ENCODE measurements at places on chromosomes 7 and 10.

DNA sequence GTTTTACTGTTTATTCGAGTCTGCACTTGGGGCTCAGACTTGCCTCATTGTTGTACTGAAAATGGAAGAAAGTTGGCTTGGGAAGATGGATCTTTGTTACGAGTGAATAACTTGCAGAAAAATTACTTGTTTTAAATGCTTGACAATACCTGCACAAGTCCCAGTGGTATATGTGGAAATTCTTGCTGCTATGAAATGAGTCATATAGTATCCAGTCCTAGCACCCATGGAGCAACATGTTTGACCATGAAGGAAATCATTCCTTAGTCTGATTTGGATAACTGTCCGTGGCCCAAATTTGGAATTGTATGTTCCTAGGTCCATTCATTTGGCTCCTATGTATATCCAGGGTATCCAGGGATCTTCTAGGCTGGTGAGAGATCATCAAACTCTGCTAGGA is 1096.8 kb downstream of the KCNMA1 start:
- no peak for DNase-seq

DNA sequence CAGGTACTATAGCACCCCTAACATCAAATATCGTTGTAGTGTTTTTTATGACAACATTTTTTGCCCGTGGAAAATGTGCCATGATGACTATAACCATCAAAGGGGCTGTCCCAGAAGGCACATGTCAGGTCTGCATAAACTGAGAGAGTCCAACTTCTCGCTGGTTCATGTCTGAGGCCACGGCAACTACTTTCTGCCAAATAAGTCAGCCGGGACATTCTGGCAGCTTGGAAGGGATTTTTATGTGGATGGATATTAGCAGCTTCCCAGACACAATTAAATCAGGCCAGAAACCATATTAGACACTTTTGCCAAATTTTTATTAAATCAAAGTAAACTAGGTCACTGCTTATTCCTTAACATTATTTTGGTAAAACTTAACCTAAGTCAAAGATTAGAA is 477.4 kb upstream of the FZD8 start:
- no peak for DNase-seq

DNA sequence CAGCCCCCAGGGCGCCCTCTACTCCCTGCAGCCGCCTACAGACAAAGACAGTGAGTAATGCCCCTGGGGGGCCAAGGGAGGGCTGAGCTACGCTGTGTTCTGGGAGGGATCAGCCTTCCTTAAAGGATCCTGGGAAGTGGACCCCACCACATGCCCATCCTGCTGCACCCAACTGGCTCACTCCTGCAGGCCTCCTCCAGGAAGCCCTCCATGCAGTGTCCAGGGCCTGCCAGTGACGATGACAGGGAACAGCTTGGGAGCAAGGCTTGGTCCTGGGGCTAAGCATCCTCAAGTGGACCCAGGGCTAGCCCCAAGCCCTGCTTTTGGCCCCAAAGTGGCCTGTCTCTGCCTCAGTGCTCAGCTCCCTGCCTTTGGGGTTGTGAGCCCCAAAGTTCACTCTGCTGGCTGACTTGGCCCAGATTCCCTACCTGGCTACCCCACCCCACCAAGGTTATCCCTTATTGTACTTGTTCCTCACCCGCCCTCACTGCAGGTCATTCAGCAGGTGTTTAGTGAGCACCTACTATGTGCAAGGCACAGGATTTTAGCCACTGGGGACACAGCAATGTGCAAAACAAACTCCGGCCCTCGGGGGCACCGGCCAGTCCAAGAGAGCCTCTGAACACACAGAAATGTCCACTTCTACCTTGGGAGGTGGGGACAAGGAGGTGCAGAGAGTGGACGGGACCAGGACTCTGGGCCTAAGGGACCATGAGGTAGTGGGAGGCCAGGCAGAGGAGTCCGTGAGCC is 83.5 kb downstream of the MYL10 start:
- no peak for DNase-seq

- peak; percentile 88 for DNase-seq
These were observed 167.0 kb upstream of the PPP1R3A start for GRCh38 chr7:114085592-114086501.

GRCh38 chr10:97150616-97151015 is 35.1 kb downstream of the SLIT1 start:
- no peak for DNase-seq

- DNase-seq: peak; percentile 67
These were observed 262.5 kb upstream of the PPP2R2D start for GRCh38 chr10:131638049-131638879.

- DNase-seq: no peak
These were observed 188.6 kb downstream of the DIP2C start for GRCh38 chr10:500876-501275.

GRCh38 chr7:118745927-118746326 is 521.4 kb downstream of the ANKRD7 start:
- DNase-seq: no peak

DNA sequence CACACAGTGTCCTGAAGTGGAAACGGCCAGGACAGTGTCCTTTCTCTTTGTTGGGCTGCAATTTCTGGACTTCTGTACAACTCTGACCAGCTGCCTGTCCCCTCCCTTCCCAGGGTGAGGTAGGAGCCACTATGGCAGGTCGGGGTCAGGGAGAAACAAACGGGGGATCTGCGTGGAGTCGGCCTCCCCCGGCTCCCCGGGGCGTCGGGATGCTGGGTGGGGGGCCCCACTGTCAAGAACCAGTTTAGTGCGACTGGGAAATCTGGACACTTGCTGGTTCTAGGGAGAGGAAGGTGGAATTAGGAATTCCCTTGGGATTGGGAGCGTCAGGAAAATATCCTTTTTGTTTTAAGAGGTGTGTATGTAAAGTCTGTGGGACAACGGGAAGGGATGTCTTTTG is 567 bp downstream of the SYCE1 start:
- no peak for DNase-seq

GRCh38 chr10:75437693-75438092 is 6.3 kb downstream of the LRMDA start:
- no peak for DNase-seq

- no peak for DNase-seq
These were observed 196.3 kb downstream of the CDCA7L start for GRCh38 chr7:21749378-21749777.

DNA sequence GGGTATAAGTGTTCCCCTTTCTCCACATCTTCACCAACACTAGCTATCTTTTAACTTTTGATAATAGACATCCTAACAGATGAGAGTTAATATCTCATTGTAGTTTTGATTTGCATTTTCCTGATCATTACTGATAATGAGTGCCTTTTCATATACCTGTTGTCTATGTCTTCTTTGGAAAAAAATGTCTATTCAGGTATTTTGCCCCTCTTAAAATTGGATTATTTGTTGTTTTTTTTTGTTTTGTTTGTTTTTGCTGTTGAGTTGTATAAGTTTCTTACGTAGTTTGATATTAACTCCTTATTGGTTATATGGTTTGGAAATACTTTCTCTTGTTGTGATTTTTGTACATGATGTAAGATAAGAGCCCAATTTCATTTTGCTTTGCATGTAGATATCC is 214.7 kb downstream of the MALRD1 start:
- DNase-seq: no peak

GRCh38 chr7:135922263-135922662 is 54.9 kb downstream of the MTPN start:
- DNase-seq: no peak

- no peak for DNase-seq
These were observed 15.9 kb upstream of the FAM241B start for GRCh38 chr10:69614130-69614529.

GRCh38 chr7:149692557-149692982 is 80.8 kb downstream of the ZNF467 start:
- DNase-seq: no peak

- no peak for DNase-seq
These were observed 50.9 kb downstream of the LAMB4 start for GRCh38 chr7:108079276-108079647.

- DNase-seq: no peak
These were observed 12.5 kb upstream of the MNX1 start for GRCh38 chr7:157022681-157023588.

DNA sequence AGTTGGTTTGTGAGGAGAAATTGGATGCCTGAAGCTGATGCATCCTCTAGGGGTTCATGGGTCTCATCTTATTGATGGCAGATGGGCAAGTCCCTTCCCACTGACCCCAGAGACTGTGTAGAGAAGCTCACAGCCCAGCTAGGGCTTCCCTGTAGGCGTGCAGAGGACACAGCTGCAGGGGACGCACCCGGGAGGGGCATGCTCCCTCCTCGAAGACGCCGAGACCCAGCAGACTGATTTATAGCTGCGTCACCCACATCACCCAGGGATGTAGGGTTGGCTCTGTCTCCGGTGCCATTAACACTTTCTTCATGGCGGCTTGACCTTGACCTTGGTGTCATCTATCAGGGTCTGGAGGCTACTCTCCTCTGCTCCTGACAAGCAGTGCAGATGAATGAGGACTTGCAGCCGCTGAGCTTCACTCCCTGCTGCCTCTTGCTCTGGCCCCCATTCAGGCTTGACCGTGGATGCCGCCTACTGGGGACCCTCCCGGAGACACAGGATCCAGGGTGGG is 549.7 kb downstream of the TCERG1L start:
- DNase-seq: no peak

DNA sequence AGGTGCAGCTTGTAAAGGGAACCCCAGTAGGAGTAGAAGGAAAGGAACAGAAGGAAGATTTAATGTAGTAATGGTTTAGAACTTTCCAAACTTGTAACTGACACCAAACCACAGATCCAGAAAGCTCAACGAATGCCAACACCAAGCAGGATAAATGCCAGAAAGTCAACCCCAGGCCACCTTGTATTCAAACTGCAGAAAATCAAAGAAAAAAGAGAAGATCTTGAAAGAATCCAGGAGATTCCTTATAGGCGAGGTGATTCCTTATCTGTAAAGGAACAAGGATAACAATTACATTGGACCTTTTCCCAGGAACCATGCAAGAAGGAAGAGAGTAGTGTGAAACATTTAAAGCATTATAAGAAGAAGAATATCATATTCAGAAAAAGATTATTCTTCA is 93.6 kb downstream of the NKX6-2 start:
- no peak for DNase-seq

DNA sequence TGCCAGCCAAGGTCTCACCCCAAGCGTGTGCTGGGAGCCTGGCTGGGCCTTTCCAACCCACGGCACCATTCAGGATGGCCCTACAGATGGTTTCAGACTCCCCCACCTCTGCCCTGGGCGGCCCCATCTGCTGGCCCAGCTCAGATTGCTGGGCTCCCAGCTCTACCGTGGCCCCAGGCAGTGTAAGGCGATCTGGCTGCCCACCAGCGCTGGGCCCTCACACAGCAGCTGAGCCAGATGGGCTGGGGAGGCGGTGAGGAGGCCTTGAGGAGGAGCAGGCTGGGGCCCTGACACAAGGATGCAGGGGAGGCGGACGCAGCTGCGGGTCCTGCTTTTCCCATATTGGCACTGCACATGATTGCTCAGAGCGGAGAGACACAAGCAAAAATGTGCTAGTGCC is 162.8 kb downstream of the NRF1 start:
- no peak for DNase-seq

- DNase-seq: no peak
These were observed 180.0 kb downstream of the BTAF1 start for GRCh38 chr10:92103376-92104090.

- no peak for DNase-seq
These were observed 337.5 kb upstream of the KCND2 start for GRCh38 chr7:119935418-119936025.

GRCh38 chr10:77544617-77545016 is 93.0 kb downstream of the KCNMA1 start:
- no peak for DNase-seq

DNA sequence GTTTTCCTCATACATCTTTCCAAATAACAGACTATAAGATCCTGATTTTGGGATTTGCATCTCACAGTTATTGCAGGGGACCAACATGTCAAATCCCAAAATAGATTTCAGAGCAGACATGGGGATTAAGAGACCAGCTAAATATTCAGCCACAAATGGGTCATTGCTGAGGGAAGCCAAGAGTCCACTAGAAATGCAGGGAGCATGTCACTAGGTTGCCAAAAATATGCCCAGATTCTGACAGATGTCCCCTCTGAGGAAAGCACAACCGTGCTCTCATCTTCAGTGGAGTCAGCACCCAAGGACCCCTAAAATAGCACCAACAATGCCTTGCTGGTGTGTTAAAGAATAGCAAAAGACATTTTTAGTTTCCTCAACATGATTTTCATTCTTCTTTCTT is 56.2 kb upstream of the AGK start:
- DNase-seq: no peak

DNA sequence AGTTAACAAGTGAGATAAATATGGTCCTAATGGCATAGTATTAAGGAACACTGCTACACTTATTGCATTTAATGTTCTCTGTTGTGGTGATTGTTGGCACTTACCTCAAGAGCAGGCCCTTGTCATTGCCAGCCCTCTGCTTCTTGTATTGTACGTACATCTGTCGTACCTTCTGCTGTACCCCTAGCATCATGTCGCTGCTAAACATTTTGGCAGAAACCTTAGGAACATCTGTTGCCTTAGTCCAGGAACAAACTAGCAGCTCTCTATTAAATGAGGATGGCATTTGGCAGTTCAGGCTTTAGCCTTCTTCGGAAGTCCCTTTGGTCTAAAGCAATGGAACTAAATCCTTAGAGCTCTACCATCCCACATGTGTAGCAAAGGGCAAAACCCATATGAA is 47.6 kb downstream of the PRKG1 start:
- DNase-seq: no peak

- no peak for DNase-seq
These were observed 19.6 kb upstream of the HECW1 start for GRCh38 chr7:43092819-43093218.

DNA sequence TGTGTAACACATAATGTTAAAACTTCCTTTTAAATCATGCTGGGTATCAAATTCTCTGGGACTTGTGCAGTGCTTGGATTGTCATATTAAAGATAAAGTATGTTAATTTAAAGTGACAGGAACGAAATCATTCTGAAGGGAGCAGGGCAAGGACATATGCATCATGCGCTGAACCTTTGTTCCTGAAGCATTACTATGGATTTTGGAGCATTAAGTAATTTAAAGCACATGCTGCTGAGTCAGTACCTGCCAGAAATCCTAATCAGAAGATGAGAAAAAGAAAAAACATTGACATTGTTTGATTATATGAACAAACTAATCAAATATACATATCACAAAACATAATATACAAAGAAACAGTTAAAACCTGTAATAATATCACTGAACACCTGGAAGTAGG is 101.4 kb downstream of the MICU1 start:
- DNase-seq: no peak

GRCh38 chr7:74126220-74126880 is 42.7 kb downstream of the LIMK1 start:
- peak; percentile 30 for DNase-seq

- no peak for DNase-seq
These were observed 21.6 kb downstream of the C1GALT1 start for GRCh38 chr7:7203813-7204575.

DNA sequence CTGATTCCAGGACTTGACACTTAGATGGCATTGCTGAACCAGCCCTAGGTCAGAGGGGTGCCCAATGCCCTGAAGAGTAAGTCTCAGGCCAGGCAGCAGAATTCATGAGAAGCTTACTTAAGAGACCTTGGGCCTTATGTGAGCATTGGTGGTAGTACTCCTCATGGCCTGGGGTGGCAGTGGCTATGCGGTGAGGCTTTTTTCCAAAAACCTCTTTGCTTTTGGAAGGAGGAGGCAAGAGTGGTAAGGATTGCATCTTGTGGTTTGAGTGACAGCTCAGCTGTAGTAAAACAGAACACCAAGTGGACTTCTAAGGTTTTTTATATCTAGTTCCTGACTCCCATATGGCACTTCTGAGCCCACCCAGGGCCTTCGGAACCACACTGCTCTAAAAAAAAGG is 459.0 kb upstream of the STEAP1 start:
- DNase-seq: no peak
